ENCODE measurements at places on chromosomes 16 and 17.

- DNase-seq = no peak
These were observed 1.8 kb downstream of the EEF2K start for GRCh38 chr16:22207715-22208360.

DNA sequence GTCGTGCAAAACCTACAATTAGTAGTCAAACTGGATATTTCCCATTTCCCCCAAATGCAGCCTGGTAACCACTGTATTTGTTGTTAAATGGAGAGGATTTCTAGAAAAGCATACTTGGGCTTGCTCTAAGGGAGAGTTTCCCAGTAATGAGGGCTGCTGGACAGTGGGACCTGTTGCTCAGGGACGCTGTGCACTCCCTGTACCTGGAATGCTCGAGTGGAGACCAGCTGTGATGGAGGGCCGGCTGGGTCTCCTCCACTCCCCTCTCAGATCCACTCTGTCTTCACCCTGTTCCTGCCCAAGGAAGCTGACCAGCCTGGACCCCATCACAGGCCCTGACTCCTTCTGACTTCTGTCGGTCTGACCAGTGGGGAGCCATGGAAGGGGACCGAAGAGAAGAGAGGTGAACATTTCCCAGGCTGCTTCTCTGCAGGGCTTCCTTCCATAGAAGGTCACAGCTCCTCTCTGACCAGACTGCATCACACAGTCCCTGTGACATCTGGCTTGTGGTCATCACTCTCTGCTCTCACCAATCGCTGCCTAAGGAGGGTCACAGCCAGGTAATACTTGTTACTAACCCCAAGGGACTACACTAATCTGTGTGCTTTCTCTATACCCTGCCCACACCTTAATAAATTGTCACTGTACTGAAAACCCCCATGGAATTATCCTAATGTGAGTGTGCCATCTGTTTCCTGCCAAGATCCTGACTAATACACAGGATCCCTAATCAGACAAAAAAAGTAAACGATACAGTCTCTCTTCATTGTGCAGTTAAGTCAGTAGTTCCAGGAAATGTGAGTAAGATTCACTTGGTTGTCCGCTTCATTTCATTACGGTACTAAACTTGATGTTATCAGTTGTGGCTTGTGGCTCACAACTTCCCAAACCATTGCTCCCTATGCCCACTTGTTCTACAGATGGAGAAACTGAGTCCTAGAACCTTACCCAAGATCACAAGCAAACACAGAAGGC lies 102.4 kb downstream of the CCT6B start:
- DNase-seq = no peak

GRCh38 chr17:71792966-71793365 lies 327.9 kb upstream of the SOX9 start:
- no peak for DNase-seq

- DNase-seq = no peak
These were observed 913 bp downstream of the CDIP1 start for GRCh38 chr16:4537376-4538343.

DNA sequence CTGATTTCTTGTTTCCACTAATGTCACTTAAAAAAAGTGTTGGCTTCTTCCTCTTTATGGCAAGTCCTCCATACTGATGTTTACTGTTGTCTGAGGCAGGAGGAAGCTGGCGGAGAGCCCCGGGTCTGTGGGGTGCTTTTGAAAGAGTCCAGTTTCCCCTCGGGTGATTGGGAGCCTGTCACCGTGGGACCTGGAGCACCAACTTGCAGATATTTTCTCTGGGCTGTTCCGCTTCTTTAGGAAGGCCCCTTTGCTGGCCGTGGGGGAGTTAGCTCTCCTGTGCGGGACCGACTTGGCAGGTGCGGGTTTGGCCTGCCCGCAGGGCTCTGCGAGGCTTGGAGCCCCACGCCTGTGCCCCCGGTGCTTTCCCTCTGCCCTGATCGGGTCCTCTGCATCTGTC lies 3.1 kb downstream of the BANP start:
- no peak for DNase-seq

DNA sequence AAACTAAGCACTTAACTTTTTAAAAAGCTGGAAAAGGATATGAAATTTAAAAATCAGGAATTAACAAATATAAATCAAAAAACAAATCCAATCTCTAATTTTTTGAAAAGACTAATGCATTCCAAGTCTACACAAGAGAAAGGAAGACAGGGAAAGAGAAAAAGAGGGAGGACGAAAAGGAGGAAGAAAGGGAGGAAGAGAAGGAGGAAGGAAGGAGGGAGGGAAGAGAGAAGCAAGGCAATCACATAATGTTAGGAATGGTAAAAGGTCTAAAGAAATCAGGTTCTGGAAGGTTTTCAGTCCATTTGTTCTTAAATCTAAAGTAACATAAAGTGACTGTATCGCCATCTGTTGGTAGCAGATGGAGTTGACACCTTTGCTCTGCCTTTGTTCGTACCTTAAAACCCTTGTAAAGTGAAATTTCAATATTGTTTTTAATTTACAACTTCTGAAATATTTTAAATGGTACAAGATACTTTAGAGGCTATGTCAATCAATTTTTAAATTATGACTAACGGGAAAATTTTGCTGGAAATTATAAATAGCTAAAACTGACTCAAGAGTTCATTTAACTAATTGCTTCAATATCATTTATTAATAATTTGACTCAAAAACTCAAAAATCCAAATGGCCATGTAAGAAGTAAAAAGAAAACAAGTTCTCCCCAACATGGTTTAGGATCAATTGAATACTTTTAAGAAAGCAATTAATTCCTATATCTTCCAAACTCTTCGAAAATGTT lies 20.4 kb upstream of the CDYL2 start:
- no peak for DNase-seq

- DNase-seq = no peak
These were observed 302.7 kb upstream of the CCL2 start for GRCh38 chr17:33952425-33952824.

GRCh38 chr17:78176548-78177025 lies 8.2 kb downstream of the SYNGR2 start:
- peak; percentile 52 for DNase-seq

- no peak for DNase-seq
These were observed 814 bp upstream of the DYNLL2 start for GRCh38 chr17:58082341-58082869.

- DNase-seq = no peak
These were observed 140.4 kb downstream of the RGS9 start for GRCh38 chr17:65277576-65277975.

DNA sequence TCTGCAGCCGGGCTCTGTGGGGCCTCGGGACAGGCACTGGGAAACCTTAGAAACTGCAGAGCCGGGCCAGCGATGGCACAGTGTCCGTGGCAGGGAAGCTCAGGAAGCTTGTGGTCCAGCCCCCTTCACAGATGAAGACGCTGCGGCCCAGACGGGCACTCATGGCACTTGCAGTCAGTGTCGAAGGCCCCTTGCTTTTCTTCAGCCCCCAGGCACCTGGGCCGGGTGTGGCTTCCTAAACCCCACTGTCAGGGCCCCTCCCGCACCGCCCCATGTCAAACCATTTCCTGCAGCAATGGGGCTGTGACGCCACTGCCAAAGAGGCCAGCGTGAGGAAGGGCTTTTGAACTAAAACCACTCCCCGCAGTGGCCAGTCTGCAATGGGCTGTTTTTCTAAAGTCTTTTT lies 164.0 kb downstream of the LAT start:
- DNase-seq = peak; percentile 17

- DNase-seq = no peak
These were observed 160.3 kb downstream of the NTN1 start for GRCh38 chr17:9181640-9182039.

DNA sequence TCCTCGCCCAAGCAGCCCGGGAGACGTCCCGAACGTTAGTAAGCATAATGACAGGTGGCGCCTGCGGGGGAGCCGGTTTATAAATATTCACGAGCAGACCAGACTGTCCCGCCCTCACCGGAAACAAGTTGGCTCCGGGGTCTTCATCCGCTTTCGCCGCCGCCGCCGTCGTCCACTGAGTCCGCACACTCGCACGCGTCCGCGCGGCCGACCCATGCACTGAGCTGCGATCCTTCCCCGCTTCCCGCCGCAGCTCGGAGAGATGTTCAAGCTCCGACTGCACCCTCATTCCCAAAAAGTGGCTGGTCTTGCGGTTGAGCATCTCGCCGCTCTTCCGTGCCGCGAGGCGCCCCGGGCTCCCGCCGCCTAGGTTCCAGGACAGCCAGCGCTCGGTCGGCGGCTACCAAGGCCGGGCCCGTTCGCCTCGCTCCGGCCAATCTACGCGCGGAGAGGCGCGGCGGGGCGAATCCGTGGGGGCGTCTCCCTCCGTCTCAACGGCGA lies 385 bp downstream of the CFAP119 start:
- DNase-seq = no peak

DNA sequence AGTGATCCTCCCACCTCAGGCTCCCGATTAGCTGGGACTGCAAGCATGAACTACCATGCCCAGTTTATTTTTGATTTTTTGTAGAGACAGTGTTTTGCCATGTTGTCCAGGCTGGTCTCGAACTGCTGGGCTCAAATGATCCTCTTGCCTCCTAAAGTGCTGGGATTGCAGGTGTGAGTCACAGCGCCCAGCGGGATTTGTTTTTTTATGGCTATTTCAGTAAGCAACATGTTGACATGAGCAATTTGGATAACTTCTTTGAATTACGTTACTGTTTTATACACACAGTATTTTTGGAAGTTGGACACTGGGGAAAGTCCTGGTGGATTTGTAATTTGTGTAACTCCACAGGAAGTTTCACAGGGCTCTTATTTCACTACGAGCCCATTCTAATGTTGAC lies 18.5 kb upstream of the RHOT1 start:
- DNase-seq = no peak

- DNase-seq = no peak
These were observed 164.6 kb downstream of the VPS53 start for GRCh38 chr17:550041-550398.

DNA sequence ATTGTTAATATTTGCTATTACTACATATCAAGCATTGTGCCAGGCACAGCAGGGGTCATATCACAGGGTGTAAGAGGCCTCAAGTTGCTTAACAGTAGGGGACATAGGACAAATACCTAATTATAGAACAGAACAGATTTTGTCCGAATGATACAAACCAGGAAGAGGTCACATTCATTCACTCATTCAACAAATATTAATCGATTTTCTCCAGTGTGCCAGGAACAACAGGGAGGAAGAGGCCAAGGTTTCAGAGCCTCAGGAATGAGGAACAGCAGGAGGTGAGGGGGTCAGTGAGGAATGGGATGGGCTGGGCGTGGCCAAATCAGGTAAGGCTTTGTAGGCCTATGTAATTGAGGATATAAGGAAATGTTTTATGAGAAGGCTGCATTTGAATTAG lies 11.2 kb upstream of the CHST4 start:
- no peak for DNase-seq

DNA sequence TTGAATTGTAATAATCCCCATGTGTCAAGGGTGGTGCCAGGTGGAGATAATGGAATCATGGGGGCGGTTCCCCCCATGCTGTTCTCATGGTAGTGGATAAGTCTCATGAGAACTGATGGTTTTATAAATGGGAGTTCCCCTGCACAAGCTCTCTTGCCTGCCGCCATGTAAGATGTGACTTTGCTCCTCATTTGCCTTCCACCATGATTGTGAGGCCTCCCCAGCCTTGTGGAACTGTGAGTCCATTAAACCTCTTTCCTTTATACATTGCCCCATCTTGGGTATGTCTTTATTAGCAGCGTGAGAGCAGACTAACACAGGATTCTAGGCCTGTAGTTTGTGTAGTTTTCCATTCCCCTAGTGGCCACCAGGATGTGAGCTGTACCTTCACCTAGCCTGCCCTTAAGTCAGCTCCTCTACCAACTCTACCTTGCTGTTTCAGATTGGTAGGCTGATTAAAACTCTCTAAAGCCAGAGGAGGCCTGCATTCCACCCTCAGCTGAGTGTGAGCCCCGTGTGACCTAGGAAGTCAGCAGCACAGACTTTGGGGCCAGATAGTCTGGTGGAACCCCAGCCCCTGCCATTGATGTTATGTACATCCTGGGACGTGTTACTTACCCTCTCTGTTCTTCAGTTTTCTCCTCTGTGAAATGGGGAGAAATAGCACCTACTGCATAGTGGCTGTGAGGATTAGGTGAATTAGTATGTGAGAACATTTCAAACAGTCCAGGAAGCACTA lies 252.4 kb upstream of the CACNG5 start:
- no peak for DNase-seq

DNA sequence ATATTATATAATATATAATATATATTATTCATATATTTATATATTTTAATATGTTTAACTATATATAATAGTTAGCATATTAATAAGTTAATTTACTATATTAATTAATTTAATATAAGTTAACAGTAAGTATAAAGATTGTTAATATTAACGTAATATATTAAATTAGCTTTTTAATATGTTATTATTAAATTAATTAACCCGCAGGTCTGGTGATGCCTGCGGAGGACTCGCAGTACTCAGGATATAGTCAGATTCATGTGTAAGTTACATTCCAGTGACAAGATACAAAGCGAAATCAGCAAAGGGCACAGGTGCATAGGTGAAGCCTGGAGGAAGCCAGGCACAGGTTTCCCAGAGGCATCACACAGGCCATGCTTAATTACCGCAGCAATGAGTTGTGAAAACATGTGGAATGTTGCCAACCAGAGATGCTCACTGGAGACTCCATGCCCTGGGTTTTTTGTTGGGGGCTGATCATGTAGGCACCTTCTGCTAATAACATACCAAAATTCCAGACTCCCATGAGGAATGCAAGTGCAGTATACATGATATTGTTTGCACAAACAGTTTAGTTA lies 130.4 kb upstream of the MPHOSPH6 start:
- DNase-seq = no peak

- DNase-seq = no peak
These were observed 322.8 kb downstream of the XYLT1 start for GRCh38 chr16:17147942-17148341.

DNA sequence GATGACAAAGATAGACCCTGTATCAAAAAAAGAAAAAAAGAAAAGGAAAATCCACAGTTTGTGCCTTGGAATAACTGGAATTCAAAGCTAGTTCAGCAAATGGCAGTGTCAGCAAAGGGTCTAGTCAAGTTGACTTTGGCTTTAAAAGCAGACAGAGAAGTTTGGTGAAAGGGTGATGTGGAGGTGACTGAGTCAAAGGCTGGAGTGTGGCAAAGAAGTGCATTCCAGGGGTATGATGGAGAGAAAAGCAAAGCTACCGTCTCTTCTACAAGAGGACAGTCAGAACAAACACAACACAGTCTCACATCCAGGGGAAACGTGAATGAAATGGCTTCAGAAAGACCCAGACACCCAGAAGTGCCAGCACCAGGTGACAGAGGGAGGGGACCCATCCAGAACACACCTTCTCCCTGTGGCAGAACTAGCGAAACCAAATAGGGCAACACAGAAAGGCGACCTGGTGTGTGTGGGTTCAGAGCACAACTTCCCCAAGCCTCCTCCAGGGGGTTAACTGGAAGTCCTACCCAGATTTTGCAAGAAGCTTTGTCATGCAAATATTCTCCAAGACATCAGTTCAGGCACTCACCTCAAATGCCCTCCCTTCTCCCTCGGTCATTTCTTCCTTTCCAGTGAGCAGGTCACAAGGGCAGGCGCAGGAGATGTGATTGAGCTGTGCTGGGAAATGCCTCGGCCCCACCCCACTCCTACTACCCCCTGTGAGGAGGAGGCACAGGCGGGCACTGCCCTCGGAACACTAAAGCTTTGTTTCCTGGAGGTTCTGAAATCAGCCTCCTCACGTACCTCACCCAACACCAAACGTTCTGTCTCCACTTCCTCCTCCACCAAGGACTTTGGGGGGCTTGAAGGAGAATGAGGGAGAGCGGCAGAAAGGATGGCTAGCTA lies 481.9 kb downstream of the SOX9 start:
- no peak for DNase-seq

- DNase-seq = no peak
These were observed 14.0 kb downstream of the C16orf74 start for GRCh38 chr16:85736921-85737320.
